Vagina (tissue), 2 donors: ENCODE measurements at places on chromosomes 2 and 18. TPM values are rescaled to one million over a fixed set of nuclear protein-coding genes. Genes with fewer than 3 reads are reported as not detected.

The EIF2AK2 gene
- 15.2 TPM for total RNA-seq

The ELOA2 gene
- not detected for total RNA-seq

The MALL gene
- total RNA-seq: 56.7 TPM

The CHST9 gene
- total RNA-seq: 0.74 TPM

The TRIM43 gene
- not detected for total RNA-seq

The MARCHF4 gene
- total RNA-seq: not detected

The PDE1A gene
- 14.5 TPM for total RNA-seq

The SF3B1 gene
- 352 TPM for total RNA-seq

The SERPINB10 gene
- 0.98 TPM for total RNA-seq

The ANKRD30B gene
- total RNA-seq: not detected

DNA sequence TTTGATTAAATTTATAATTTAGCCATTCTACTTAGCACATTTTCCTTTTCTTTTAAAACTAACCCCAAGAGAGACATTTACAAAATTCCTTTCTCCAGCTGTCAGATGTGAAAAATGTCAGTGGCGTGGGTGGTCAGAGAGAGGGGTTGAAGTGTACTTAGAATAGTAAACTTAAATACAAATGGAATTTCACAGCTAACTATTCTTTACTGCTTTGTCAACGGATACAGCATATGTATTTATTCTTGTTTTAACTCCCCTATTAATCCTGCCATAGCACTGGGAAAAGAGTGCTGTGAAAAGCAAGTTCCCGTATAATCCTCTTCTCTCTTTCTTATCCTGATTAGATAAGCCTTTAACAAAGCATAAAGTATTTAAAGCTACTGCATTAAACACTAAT, 191.4 kb upstream of the CHAC2 start:
- no peak for DNase-seq
- H3K4me1 ChIP-seq: no peaks in the 10 kb centered on the region
- H3K36me3 ChIP-seq: no peaks in the 10 kb centered on the region
- H3K27me3 ChIP-seq: no peaks in the 10 kb centered on the region
- no peak overlapping the region for H3K4me3 ChIP-seq
- no peak overlapping the region for H3K27ac ChIP-seq

- DNase-seq: no peak
- H3K4me3 ChIP-seq: no peak overlapping the region
- H3K36me3 ChIP-seq: no peaks in the 10 kb centered on the region
- H3K27ac ChIP-seq: no peak overlapping the region
- H3K4me1 ChIP-seq: peaks cover 17% of the 10 kb centered on the region
- no peaks in the 10 kb centered on the region for H3K27me3 ChIP-seq
Observed at GRCh38 chr2:23432531-23432930, 47.6 kb downstream of the KLHL29 start.

GRCh38 chr2:122019724-122020123, 264.3 kb downstream of the TSN start:
- no peak overlapping the region for H3K4me3 ChIP-seq
- H3K4me1 ChIP-seq: no peaks in the 10 kb centered on the region
- no peaks in the 10 kb centered on the region for H3K27me3 ChIP-seq
- H3K27ac ChIP-seq: no peak overlapping the region
- no peaks in the 10 kb centered on the region for H3K36me3 ChIP-seq
- no peak for DNase-seq

- no peak for DNase-seq
- H3K27ac ChIP-seq: no peak overlapping the region
- no peak overlapping the region for H3K4me3 ChIP-seq
- H3K27me3 ChIP-seq: no peaks in the 10 kb centered on the region
- H3K4me1 ChIP-seq: peaks cover 8% of the 10 kb centered on the region
- H3K36me3 ChIP-seq: no peaks in the 10 kb centered on the region
Observed at GRCh38 chr2:15909157-15909556, 31.2 kb upstream of the MYCN start.

- no peak for DNase-seq
- H3K27ac ChIP-seq: no peak overlapping the region
- no peaks in the 10 kb centered on the region for H3K27me3 ChIP-seq
- H3K4me3 ChIP-seq: no peak overlapping the region
Observed at GRCh38 chr2:155377931-155378444, 679.5 kb downstream of the KCNJ3 start.
